ENCODE measurements at places on chromosomes 6 and 20.

DNA sequence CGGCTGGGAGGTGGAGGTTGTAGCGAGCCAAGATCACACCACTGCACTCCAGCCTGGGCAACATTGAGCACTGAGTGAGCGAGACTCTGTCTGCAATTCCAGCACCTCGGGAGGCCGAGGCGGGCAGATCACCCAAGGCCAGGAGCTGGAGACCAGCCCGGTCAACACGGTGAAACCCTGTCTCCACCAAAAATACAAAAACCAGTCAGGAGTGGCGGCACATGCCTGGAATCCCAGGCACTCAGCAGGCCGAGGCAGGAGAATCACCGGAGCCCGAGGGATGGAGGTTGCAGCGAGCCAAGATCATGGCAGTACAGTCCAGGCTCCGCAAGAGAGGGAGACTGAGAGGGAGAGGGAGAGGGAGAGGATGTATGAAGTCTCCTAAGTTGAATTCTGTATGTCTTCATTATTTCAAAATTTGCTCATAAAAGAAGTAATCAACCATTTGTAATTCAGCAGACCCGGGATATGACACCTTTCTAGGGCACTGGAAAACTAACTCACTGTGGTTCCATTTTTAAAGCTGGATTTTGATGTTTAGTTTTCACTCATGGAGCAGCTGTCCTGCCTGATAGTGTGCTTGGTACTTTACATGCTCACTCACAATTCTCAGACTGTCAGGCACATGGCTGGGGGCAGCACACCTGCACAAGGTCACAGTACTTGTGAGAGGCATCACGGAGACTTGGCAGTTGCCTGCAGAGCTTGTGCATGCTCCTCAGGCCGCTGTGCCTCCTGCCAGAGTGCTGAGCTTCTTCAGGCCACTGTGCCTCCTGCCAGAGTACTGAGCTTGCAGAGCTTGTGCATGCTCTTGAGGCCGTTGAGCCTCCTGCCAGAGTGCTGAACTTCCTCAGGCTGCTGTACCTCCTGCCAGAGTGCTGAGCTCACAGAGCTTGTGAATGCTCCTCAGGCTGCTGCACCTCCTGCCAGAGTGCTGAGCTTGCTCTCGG lies 106.2 kb downstream of the ERMARD start:
- DNase-seq = no peak

- no peak for DNase-seq
Observed at GRCh38 chr6:40407239-40407638, 179.9 kb downstream of the LRFN2 start.

DNA sequence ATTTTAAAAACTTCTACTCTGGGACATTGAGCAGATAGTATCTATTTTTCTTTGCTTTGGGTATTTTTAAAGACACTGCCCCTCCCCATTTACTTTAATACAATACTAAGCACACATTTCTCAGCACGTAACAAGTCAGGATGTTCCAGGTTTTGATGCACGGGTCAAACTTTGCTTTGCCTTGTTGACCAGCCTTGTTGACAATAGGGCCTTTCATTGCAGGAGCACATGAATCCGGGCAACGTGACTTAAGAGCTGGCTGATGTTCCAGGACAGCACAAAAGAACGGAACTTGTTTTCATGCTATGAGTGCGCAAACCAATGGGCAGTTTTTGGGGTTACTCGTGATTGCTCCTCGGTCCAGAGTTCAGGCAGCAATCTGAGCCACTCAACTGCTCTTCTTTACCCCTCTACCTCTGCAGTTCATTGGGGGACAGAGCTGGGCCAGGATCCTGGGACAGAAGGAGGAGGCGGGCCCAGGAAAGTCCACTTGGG lies 78.6 kb upstream of the SLC22A16 start:
- no peak for DNase-seq

DNA sequence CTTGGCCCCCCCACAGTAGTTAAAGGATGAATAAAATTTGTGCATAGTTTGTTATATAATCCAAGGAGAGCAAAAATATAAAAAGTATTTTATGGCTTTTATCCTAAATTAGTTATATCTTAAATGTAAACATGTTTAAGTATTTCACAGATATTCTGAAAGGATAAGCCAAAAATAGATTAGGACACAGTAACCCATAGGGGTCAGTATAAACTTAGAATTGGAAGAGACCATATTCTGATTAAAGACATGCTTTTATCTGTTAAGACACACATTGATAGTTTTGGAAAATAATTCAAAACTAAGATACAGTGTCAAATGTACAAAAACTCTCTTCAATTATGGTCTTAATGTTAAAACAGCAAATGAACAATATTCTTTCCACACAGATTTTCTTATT lies 4.5 kb upstream of the SERINC1 start:
- DNase-seq = peak; percentile 35

- no peak for DNase-seq
Observed at GRCh38 chr6:140817176-140817575, 1315.5 kb upstream of the GJE1 start.

DNA sequence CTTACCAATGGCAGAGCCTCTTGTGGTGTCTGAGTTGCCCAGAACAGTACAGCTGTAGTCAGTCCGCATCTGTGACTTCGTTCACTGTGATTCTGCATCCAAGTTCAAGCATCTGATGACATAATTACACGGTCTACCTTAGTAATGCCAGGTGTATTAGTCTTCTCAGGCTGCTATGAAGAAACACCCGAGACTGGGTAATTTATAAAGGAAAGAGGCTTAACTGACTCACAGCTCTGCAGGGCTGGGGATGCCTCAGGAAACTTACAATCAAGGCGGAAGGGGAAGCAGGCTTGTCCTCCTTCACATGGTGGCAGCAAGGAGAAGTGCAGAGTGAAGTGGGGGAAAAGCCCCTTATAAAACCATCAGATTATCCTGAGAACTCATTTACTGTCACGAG lies 163.9 kb upstream of the SULF2 start:
- no peak for DNase-seq

GRCh38 chr6:45818655-45819054 lies 197.0 kb downstream of the CLIC5 start:
- DNase-seq = no peak

DNA sequence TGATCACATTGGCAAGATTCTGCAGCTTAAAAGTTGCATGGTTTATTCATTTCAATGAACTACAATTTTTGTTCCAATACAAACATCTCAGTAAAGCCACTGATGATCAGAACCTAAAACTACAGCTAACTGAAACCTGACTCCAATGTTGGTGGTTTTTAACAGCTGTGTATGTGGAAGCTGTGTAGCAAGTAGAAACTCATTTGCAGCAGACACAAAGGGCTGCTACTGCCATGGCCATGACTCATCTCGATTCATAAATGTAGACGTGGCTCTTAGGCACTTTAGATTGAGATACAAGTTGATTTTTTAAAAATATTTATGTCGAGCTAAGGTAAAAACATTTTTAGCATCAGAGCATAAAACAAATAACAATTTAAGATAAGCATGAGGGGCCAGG lies 19.5 kb upstream of the MAP3K4 start:
- DNase-seq = no peak

- DNase-seq = no peak
Observed at GRCh38 chr6:155303361-155303870, 10.9 kb downstream of the TFB1M start.

DNA sequence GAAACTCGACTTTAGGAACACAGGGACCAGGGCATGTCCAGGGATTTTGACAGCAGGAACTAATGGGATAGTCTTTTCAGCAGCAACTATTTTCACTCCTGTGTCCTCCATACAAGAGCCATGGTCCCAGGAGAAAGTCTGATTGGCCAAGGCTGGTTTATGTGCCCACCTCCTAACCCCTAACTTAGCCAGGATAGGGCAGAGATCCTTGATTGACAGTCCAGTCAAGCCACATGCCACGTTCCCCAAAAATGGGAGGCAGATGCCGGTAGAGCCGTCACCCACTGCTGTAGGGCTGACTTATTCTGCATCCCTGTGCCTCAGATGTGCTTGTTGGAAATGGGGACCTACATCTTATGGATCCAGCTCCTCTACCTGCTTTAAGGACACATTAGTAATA lies 22.3 kb downstream of the SLC2A10 start:
- no peak for DNase-seq

- no peak for DNase-seq
Observed at GRCh38 chr6:110619275-110619908, 143.0 kb upstream of the SLC22A16 start.

DNA sequence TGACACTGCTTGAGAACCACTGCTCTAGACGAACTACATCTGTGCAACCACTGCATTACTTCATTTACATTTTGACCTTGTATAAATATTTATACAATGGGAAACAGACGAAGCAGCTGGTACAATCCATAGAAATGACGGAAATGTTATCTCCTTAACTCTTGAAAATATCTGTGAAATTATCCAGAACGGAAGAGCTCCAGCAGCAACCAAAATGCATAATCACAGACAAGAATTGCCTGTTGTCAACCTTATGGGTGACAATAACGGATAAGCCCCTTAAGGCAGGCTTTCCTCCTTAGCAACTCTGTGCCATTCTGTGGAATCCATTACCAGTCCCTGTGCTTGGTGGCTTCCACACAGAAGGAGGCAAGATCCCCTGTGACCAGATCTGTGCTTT lies 115.4 kb downstream of the DTNBP1 start:
- DNase-seq = no peak

- DNase-seq = no peak
Observed at GRCh38 chr20:23305098-23305497, 45.5 kb upstream of the NXT1 start.

GRCh38 chr20:31857861-31858759 lies 12.2 kb downstream of the DUSP15 start:
- no peak for DNase-seq

- DNase-seq = no peak
Observed at GRCh38 chr6:111973118-111973761, 80.7 kb upstream of the CCN6 start.

DNA sequence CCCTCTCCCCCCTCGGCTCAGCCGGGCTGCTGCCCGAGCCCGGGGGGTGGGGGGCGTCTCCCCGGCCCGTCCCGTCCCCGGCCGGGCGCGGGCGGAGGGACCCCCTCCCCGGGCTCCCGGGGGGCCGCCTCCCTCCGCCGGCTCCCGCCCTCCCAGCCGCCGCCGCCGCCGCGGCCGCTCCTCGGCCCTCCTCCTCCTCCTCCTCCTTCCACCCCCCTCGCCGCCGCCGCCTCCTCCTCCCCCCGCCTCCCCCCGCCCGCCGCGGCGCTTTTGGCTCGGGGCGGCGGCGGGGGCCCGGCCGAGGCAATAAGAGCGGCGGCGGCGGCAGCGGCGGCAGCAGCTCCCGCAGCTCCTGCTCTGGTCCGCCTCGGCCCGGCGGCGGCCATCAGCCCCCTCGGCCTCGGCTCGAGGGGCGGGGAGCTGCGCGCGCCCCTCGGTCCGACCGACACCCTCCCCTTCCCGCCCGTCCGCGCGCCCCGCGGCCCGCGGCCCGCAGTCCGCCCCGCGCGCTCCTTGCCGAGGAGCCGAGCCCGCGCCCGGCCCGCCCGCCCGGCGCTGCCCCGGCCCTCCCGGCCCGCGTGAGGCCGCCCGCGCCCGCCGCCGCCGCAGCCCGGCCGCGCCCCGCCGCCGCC lies 38.7 kb downstream of the GNAS start:
- peak; percentile 89 for DNase-seq

DNA sequence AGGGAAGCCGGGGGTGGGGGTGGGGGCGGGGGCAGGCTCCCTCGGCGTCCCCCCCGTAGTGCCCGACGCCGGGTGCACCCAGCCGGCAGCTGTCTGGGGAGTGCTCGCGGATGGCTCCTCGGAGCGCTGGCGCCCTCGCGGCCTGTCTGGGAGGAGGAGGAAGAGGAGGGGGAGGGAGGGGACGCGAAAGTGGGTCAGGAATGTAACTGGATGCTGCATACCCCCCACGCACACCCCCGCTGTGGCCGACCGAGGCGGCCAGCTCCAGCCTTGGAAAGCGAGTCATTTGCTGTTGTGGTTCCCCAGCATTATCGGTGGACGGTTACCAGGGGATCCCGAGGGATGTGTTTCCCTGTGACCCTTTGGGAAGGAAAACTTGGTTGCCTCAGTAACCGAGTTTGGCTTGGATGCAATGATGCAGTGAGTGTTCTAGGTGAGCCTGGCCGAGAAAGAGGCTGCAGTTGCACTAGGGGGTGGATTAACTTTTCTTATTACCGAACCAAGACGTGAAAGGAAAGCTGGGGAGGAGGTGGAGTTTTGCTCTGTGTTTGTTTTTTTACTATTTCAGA lies 55.2 kb upstream of the RREB1 start:
- DNase-seq = no peak

DNA sequence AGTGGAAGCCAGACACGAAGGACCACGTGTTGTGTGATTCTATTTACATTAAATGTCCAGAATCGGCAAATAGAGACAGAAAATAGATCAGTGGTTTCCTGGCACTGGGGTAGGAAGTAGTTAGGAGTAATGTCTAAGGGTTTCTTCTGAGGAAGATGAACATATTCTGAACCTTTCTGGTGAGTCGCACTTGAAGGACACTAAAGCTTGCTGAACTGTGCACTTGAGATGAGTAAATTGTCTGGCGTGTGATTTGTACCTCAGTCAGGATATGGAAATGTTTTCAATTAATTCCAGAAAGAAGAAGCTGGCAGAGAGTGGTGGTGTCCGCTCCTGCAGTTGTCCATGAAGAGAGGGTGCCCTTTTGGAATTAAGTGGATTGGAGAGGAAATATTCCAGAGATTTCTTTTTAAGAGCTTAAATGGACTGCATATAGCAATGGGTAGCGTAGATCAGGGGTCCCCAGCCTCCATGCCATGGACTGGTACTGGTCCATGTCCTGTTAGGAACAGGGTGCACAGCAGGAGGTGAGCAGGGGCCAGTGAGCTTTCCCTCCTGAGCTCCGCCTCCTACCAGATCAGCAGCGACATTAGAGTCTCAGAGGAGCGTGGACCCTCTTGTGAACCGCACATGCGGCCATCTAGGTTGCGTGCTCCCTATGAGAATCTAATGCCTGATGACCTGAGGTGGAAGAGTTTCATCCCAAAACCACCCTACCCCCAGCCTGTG lies 12.4 kb upstream of the KIF25 start:
- DNase-seq = no peak

DNA sequence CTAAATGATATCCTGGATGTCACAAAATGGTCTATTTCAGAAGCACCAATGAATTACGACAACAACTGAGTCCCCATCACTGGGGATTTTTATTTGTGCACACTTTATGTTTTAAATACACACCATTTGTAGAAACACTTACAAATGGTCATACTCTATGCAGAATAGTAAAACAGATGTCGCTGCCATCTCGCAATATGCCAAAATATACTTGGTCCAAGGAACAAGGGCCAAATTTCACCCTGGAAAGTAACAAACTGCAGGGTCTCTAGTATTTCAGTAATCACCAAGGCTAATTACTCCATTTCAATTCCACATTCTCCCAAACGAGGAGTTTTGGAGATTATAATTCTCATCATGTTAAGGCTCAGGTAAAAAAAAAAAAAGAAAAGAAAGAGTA lies 215.2 kb downstream of the LMBRD1 start:
- no peak for DNase-seq

DNA sequence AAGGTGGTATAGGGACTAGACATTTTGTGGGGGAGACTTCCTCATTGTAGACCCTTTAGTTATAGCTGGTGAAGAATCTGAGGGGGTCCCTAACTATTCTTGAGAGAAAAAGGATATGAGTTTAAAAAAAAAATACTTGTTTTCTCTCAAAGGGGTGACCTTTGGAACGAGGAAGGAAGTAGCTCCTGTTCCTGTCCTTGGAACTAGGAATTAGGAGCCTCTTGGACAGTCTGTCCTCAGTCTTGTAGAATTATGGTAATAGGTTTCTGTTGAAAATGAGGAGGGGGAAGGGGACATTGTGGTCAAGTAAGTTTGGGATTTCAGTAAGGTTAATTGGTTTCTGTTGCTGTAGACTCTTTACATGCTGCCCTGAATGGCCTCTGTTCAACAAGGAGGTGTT lies 56.5 kb downstream of the PLEKHG1 start:
- DNase-seq = no peak

GRCh38 chr20:61437280-61438206 lies 185.5 kb downstream of the CDH4 start:
- DNase-seq = no peak
